ENCODE measurements at places on chromosomes 2 and 18.
A peak's percentile ranks its signal among the peaks of the same experiment; 100 is the strongest.

DNA sequence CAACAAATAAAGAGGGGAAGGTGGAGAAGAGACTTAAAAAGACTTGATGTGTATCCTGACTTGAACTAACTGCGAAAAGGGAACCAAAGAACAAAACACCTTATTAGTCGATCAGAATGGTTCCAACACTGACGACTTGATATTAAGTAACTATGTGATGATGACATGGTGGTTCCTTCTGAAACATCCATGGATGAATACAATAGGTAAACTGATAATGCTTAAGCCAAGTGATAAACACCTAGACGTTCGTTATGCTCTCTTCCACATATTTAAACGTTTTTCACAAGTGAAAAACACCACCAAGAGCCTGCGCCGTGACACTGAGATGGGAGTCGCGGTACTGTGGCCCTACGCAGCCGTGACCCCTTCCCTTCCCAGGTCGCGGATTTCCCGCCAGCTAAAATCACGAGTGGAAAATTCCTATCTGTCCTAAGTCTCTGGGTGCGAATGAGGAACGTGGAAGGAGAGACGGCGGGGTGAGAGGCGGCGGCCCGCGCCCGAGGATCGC is 797 bp downstream of the TTC32 start:
- peak; percentile 36 for DNase-seq

DNA sequence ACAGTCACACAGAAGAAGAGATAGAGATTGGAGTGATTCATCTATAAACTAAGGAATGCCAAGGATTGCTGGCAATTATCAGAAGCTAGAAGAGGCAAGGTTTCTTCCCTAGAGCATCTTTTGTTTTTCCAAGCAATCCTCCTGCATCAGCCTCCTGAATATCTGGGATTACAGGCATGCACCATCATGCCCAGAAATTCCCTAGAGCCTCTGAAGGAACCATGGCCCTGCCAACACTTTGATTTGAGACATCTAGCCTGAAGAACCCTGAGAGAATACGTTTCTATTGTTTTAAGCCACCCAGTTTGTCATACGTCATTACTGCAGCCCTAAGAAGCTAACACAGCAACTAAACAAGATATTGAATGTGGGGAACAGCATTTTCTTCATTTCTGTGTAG is 525.0 kb downstream of the ERBB4 start:
- no peak for DNase-seq

DNA sequence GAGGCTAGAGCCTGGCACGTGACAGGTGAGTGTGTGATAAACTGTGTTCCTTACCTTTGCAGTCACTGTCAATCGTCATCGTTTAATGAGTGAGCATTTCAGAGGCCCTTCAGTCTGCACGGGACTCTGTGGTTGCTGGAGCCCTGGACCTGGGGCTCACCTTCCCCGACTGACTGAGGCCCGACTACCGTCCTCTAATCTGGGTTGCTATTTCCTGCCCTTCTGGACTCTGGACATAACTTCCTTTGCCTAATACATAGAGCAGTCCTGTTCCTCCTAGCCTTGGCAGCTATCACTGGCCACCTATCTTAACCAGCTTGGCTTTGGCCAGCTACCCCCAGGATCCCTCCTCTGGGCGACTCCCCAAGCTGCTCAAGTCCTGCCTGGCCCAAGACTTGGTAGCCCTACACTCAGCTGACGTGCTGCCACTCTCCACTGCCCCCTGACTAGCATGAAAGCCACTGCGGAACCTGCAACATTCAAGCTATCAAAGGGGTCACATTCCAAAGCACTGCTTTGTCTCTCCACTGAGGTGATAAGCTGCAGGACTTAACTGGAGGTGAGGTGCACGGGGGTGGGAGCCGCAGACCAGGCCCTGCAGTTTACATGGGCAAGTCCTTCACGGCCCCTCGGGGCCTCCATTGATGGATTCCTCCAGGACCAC is 11.1 kb upstream of the RAB17 start:
- DNase-seq, result no peak

DNA sequence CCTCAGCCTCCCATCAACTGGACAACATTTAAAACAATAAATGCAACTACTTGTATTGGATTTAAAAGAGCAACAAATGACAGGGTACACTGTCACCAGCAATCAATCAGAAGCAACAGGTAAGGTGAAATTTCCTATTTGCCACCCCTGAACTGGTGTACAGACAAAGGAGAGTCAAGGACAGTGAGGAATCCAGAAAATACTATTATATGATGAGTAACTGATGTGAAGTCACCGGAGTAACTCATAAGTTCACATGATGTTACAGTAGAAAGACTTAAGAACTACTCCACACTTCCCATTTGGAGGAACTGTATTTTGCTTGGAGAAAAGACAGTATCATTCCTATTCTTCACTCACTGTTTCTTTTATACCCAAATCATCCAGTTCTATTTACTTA is 4.1 kb upstream of the STAT1 start:
- DNase-seq, result no peak

DNA sequence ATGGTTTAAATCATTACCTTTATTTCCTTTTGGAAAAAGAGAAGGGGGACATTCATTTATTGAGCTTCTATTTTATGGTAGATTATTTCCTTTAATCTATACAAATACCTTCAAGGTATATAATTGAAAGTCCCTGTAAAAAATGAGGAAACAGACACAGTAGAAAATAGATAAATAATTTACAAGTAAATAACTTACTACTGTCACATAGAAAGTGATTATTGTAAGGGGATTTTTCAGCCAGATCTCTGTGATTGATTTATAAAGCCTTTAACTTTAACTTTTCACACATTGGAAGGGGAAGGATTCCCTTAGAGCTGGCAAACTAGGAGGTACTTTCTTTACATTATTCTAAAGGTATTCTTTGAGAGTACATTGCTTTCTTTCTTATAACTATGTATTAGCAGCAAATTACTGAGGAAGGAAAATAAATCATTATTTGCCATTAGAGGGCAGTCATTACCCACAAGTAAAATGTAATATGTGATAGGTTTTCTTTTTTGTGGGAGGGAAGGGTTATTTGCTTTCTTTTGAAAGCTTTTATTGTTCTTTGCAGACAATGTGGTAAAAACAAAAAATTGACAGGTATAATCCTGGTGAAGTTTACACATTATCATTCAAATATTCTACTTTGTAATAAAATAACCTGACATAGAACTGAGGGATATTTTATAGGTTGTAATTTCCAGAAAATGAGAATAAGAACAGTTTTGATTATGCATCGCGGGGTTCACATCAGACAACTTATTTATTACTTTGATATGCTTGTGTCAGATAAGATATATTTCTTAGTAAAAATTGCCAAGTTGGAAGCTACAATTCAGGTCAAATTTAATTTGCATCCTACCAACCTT is 24.8 kb upstream of the RPE start:
- DNase-seq, result peak; percentile 70

- DNase-seq, result no peak
Observed at GRCh38 chr18:57941841-57942489, 102.1 kb upstream of the NEDD4L start.

DNA sequence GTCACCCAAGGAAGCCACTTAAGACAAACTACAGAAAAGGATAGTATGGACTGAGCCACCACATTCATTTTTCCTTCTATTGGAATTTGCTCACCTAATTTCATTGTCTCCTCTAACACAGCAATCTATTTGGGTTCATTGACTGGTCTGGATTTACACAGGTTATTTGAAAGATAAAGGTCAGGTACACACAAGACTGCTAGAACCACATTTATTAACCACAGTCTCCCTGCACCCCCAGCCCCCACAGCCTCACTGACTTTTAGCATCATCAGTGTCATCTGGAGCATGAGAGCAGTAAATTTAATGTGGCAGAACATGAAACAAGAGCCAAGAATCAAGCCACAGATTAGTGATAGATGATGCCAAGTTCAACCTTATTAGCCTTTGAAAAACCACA is 226.9 kb upstream of the GYPC start:
- no peak for DNase-seq

- peak; percentile 99 for DNase-seq
Observed at GRCh38 chr2:27954771-27955383, 64.3 kb downstream of the BABAM2 start.

DNA sequence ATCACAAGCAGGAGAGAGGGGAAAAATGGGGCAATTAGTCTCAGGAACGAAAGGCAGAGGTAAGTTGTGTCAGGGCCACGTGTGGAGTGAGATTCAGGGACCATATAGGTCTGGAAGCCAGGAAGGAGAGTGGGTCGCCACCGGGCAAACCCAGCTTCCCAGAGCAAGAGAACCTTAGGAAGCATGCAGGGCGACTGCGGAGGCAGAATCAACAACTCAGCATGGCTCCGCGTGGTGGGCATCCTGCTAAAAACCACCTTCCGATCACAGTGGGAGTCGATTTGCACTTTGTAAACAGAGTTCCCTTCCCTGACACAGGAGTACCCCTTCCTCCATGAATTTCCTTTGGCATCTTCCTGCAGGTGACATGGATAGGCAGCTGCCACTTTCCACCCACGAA is 114.6 kb downstream of the TTC32 start:
- DNase-seq, result no peak

DNA sequence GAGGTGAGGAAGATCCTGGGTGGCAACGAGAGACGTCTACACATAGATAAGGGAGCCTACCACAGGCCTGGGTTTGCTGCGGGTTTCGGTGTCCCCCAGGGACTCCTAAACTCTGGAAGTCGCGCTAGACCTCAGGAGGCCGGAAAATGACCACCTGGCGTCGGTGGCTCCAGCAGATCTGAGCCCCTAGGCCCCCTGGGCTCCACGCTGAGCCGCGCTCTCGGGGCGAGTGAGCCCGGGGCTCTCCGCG is 987 bp upstream of the DLX1 start:
- DNase-seq, result no peak

DNA sequence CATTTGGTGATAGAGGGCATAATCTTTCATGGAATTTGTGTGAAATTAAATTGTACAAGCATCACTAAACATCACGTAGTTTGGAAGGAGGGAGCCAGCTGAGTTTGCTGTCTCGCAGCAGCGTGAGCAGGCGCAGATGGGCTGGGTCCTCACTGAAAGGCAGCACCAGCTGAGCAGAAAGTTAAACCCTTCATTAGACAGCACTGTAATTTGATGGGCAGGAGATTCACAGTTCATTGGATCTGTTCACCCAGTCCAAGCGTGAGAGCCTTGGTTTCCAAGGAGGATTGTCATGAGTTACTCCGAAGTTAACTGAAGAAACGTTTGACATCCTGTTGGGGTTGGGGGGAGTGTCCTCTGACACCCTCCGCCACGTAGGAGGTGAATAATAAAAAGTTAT is 89.8 kb upstream of the NFATC1 start:
- no peak for DNase-seq

- no peak for DNase-seq
Observed at GRCh38 chr2:227921648-227922047, 50.2 kb downstream of the DAW1 start.

GRCh38 chr2:146954544-146954943 is 890.3 kb upstream of the ACVR2A start:
- DNase-seq, result no peak

DNA sequence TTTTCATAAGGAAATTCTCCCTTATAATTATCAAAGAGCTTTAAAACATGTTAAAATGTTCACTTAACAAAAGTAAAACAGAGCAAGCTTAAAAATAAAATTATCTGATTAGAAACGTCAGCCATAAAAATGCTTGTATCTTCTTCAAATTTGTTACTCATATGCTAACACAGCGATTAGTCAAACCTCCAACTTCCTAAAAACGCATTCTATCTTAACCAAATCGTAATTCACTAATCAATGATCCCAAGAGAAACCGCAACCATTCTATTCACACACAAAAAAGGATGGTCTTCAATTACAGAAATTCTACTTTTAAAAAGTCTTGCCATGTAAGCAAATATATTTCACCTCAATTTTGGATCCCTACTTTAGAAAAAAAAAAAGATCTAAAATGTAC is 1.9 kb downstream of the STK17B start:
- no peak for DNase-seq

DNA sequence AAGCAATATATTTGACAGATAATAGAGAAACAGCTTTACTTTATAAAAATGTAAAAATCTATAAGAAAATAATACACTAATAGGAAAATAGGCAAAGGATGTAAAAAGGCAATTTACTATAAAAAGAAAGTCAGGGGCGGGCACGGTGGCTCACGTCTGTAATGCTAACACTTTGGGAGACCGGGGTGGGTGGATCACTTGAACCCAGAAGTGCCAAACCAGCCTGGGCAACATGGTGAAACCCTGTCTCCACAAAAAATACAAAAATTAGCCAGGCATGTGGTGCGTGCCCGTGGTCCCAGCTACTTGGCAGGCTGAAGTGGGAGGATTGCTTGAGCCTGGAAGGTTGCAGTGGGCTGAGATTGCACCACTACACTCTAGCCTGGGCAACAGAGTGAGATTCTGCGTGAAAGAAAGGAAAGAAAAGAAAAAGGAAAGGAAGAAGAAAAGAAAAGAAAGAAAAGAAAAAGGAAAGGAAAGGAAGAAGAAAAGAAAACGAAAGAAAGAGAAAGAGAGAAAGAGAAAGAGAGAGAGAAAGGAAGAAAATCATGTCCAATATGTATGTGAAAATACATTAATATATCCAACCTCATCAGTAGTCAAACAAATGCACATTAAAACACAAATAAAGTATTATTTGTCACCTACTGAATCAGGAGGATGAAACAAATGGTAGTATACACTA is 65.1 kb downstream of the ADD2 start:
- DNase-seq, result no peak

Data from choroid plexus epithelial cell (primary cell).